ENCODE measurements at places on chromosomes 6 and 20.

DNA sequence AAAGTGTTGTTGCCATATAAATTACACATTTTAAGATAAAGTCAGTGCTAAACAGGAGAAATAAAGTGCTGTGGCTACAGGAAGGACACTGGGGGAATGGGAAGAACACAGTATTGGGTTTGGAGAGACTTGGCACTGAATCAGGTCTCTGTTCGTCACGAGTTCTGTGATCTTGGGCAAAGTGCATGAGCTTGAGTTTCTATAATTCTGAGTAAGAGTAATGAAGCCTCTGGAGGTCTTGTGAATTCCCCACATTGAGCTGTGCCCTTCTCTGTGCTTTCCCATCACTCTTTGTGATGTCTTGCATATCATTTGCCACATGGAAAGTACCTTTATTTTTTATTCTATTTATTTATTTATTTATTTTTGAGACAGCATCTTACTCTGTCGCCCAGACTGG is 16.8 kb upstream of the EEF1A1 start:
- no peak for DNase-seq

DNA sequence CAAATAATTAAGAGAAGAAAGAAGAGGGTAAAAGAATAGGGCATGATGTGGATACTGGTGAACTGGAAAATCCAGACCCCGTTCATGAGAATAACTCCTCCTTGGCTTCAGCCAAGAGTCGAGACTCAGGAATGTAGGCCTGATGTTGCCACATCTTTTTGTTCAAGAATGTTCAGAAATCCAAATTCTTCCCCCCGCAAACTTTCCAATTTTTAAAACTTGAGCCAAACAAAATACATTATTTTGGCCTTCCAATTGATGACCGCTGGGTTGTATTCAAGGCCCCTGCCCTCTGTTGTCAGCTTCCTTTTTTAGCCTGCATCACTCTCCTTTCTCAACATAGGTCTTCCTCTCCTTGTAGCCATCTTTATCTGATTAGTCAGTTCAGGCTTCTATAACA is 106.1 kb downstream of the TNFAIP3 start:
- no peak for DNase-seq

DNA sequence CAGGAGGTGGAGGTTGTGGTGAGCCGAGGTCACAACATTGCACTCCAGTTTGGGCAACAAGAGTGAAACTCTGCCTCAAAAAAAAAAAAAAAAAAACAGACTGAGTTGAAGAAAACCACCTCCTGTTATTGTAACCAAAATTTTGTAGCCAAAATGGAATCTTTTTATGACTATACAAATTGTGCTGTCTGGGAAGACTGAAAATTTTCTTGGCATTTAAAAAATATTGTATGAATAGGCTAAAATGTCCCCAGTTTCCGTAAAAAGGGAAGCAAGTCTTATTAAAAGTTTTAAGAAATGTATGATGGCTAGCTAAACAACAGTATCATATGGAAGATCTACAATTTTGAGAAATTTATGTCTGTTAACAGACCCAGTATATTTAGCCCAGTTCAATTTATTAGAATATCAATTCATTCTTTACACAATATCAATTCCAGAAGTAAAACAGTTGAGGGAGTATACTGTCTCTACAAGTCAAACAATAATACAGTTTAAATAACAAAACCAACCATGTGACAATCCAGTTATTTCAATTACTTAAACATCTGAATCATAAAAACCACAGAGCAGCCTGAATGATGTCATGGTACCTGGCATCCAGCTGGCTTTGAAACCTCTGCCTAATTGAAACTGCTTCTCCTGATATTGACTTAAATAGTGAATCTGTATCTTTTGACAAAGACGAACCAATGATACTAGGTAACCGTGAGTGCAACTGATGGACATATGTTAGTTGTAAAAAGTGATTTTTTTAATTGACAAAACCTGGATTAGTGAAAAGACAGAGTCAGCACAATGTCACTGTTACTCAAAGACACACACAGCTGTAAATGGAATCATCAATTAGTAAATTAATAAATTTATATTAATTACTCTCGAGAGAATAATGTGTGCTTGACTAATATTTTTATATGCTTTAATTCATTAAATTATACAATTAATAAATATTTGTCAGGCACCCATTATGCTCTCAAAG is 166.6 kb upstream of the MARCKS start:
- DNase-seq, result no peak

DNA sequence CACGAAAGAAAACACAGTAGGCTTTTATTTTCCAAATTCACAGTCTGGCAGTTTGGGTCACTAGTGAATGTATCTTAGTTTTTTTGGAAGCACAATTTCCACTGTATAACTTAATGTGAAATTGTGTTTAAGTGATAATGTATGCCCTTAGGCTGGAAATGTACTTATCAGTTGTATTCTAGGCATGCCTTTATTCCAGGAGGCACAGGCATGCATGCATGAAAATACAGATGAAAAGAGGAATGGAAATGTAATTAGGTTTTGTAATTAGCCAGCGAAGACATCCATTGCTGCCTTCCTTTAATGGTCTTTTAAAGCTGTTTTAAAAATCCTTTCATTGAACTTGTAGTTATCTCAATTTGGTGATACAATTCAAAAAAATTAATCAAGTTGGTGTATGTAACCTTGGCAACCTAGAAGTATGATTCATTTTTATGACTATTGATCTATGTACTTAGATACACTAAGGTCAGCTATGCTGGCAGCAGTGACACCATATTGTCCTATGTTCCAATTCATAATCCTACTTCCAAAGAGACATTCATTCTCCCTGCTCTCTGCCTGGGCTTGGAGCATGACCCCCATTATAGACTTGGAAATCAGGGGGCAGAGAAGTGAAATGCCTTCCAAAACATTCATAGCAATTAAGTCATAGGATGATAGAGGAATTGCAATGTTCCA is 73.1 kb downstream of the SNAP25 start:
- no peak for DNase-seq

GRCh38 chr6:170383466-170384035 is 77.0 kb downstream of the FAM120B start:
- DNase-seq, result no peak

GRCh38 chr20:35952480-35953386 is 1.6 kb downstream of the SCAND1 start:
- no peak for DNase-seq

Measured in left lung (tissue), 14 donors.